ENCODE measurements at places on chromosomes 7 and 10.

- DNase-seq: no peak
These were observed 220.2 kb upstream of the CELF2 start for GRCh38 chr10:10797513-10797912.

GRCh38 chr10:6120691-6121090, 31.9 kb downstream of the RBM17 start:
- no peak for DNase-seq

DNA sequence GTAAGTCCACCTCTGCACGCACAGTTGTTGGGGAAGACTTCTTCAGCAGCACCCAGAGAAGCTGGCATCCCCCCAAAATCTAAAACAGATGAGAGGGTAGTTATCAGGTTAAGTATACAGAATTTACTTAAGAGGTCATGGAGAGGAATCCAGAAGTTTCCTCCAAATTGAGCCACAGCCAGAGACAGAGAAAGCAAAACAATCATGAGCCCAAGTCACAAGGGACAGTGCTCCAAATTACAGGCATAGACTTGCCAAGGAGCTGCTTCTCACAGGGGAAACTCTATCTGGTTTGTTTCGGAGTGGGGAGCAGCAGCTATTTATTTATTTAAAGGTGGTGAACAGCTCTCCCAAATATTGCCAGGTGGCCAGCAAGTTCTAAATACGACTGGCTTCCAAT, 308.4 kb downstream of the SKIDA1 start:
- DNase-seq: no peak

DNA sequence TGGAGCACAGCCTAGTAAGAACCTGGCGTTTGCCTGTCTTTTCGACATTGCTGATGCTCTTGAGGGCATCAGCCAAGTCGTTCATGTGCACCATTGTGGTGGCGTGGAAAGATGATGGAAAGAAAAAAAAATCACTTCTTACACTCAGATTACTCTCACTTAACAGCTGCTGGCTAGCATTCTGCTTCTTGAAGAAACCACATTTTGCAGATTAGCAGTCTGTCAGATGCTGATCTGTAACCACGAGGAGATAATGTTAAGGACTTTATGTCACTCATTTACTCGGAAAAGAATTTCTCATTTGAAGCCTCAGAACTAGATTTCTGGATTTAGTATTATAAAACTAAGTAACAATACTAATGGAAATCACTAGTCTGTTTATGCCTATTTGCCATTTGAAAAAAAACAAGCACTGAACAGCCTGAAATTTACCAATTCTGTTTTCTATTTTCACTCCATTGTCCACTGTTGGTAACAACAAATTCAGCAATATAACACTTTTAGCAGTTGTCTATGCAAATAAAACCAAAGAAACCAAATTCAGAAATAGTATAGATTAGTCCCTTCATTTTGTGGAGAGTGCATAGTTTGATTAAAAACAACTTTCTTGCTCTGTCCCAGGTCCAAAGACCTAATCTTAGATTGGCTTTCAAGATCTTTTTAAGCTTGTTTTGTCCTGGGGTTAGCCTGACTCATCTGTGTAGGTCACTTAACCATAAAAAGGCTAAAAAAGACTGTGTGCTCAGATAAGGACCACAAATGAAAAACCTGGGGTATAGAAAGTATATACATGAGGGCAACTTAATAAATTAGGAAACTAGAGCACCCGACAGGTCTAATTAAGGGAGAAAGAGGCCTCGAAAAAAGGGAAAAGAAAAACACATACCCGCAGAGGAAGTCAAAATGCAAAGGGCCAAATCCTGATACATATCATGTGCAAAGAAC, 67.5 kb downstream of the NT5C2 start:
- no peak for DNase-seq

GRCh38 chr7:7848246-7848645, 120.3 kb upstream of the GLCCI1 start:
- no peak for DNase-seq

- no peak for DNase-seq
These were observed 31.6 kb downstream of the GSDME start for GRCh38 chr7:24725554-24726241.

DNA sequence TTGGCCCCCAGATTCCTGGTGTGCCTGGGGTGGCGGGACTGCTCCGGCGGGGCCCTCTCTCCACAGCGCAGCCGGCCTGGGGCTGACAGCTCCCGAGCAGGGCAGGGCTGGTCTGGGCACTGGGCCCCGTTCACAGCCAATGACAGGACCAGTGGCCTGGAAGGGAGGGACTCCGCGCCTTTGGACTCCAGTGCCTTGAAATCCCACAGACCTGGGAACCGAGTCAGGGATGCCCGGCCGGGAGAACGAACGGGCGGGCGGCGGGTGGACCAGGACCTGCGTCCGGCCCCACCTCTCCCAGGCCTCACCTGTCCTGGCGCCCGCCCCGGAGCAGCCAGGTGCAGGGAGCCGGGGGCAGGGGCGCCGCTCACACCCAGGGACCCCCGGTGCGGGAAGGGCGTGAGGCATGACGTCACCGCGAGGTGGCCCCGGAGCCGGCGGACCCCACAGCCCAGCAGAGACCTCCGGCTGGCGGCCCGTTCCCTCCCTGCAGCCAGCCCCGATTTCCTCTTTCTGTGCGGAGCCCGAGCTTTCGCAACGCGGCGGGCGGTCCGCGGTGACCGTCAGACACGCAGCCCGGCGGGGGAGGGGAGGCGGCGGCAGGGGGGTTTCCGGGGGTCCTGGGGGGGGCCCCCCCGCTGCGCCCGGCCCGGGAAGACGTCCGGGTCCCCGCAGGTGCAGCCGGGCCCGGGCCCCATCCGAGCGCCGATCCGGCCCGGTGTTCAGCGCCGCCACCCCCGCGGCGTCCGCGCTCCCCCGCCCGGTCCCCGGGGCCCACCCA, 743 bp downstream of the ADAP1 start:
- no peak for DNase-seq

DNA sequence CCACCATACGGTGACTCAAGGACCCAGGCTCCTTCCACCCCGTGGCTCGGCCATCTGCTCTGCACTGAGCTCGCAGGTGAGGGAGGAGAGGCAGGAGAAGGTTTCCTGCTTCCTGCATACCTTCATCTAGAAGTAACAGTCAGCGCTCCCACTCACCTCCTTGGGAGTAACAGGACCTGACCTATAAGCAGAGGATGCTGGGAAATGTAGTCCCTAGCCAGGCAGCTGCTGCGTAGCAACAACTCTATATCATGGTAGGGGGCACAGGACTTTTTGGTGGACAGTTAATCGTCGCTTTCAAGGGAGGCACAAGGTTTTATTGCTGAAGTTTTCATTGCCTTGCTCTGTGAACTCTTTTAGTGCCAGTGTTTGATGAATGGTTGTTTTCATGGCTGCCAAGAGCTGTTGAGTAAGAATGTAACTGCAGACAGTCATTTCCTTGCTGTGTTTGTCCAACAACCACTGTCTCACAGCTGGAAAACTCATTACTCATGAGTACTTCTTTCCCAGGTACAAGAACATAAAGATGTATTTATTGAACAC, 10.2 kb upstream of the ZFYVE27 start:
- DNase-seq: no peak

DNA sequence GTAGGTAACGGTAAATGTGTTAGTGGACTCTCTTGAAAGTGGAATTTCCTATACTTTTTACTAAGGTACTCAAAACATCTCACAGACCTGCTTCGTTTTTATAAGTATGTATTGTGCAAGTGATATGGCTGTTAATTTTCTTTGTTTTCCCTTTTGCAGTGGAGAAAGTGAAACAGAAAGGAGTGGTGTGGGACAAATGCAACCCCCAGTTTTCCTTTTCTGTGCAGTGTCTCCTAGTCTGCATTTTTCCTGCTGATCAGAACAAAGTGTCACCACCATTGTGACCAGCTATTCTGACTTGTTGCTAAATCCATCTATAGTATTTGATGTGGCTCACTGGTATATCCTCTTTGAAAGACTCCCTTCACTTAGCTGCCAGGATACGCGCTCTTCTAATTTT, 410.0 kb downstream of the EXOC4 start:
- no peak for DNase-seq

- no peak for DNase-seq
These were observed 592.6 kb downstream of the REEP3 start for GRCh38 chr10:64113792-64114191.
